ENCODE measurements at places on chromosomes 3 and 15. TPM values are rescaled to one million over a fixed set of nuclear protein-coding genes. Genes with fewer than 3 reads are reported as not detected.

OXTR gene
- polyA plus RNA-seq, result 50.0 TPM

C15orf62 gene
- polyA plus RNA-seq, result not detected

ILDR1 gene
- not detected for polyA plus RNA-seq

PPM1L gene
- 0.14 TPM for polyA plus RNA-seq

NTRK3 gene
- polyA plus RNA-seq, result 0.01 TPM

SPINK8 gene
- polyA plus RNA-seq, result not detected

FAM174B gene
- 0.56 TPM for polyA plus RNA-seq

ADAMTS9 gene
- 0.55 TPM for polyA plus RNA-seq

PLXND1 gene
- 64.5 TPM for polyA plus RNA-seq

CNTN3 gene
- polyA plus RNA-seq, result 2.2 TPM

All from IMR-90 (cell line).